A549 treated with AZD2906 at 1 μM for 4 hours (cell line): ENCODE measurements at places on chromosomes 5 and 9. TPM values are rescaled to one million over a fixed set of nuclear protein-coding genes. Genes with fewer than 3 reads are reported as not detected.

The DNAJC21 gene
- 21.2 to 29.7 TPM (median 23.5 TPM) in 5 replicates for total RNA-seq

The FOXD4L5 gene
- 0.03 to 0.08 TPM (median 0.06 TPM) in 3 of 5 replicates, not detected in the others for total RNA-seq

The EGFLAM gene
- total RNA-seq = 0.21 to 0.39 TPM (median 0.23 TPM) in 5 replicates

The PCDHGA6 gene
- total RNA-seq = 0.11 to 0.28 TPM (median 0.24 TPM) in 5 replicates

The SLC6A7 gene
- 0.02 to 0.03 TPM in 2 of 5 replicates, not detected in the others for total RNA-seq

The LRRC70 gene
- 0.11 to 0.31 TPM (median 0.13 TPM) in 5 replicates for total RNA-seq

The GABRA6 gene
- total RNA-seq = not detected in 5 replicates

The BASP1 gene
- 183 to 220 TPM (median 215 TPM) in 5 replicates for total RNA-seq

The USP20 gene
- total RNA-seq = 3.7 to 6.1 TPM (median 5.6 TPM) in 5 replicates

The STPG3 gene
- not detected in 5 replicates for total RNA-seq

The CCDC152 gene
- not detected in 5 replicates for total RNA-seq

The EPB41L4B gene
- total RNA-seq = 26.1 to 29.4 TPM (median 26.8 TPM) in 5 replicates

The GFRA3 gene
- total RNA-seq = 0.06 to 0.14 TPM (median 0.10 TPM) in 4 of 5 replicates, not detected in the other
